ENCODE measurements at places on chromosomes 12 and 14.
A peak's percentile ranks its signal among the peaks of the same experiment; 100 is the strongest.

DNA sequence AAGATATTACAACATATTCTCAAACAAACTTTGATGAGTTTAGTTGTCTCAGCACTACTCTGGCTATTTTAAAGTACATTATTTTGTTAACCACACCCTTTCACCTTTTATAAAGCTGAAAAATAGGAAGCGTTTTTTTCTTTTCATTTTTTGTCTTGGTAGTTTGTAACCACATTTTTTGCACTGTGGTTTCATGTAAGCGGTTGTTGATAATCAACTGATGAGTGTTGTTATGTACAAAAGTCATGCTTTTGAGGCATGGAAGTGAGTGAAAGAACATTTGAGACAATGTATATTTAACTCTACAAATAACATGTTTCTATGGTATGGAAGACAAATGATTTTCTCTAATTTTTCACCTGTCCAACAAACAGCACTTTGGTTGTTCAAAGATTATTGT is 52.1 kb upstream of the ATP2B1 start:
- DNase-seq = no peak

DNA sequence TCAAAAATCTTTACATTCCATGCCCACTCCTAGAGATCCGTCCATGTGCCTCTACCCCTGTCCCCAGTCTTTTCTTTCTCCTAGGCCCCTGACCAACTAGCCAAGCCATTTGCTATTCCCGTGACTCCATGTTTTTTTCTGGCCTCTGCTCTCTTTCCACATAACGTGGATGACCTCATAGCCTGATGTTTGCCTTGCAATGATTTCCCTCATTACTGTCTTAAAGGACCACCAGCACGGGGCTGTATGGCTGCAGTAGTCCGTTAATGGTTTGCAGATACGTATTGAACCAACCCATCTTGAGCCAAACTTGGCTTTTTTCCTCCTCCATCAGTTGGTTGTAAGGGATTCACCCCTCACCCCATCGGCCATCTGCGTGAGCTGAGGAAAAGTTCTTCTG is 226.0 kb downstream of the PCNX1 start:
- no peak for DNase-seq

DNA sequence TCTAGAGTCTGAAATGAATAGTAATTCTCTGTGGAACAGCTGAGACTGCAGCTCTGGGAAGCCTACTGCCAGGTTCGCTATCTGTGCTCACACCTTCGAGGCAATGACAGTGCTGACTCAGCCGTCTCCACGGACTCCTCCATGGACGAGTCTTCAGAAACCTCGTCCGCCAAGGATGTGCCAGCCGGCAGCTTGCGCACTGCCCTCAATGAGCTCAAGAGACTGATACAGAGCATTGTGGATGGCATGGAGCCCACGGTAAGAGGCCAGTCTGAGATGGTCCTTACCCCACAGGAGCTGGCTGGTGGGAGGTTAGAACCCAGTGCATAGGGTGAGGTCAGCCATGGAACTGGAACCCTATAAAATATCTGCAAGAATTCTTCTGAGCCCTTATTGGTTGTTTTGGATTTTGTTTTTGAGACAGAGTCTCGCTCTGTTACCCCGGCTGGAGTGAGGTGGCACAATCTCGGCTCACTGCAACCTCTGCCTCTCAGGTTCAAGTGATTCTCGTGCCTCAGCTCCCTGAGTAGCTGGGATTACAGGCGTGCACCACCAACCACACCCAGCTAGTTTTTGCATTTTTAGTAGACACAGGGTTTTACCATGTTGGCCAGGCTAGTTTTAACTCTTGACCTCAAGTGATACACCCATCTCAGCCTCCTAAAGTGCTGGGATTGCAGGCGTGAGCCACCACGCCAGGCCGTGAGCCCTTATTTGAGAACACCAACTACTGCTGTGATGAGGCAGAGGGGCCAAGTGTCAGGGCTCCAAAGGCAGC is 43.9 kb downstream of the RAB35 start:
- DNase-seq = no peak

- DNase-seq = no peak
Measured at GRCh38 chr12:92411687-92412086, 266.0 kb upstream of the BTG1 start.

- no peak for DNase-seq
Measured at GRCh38 chr12:13725049-13725448, 256.4 kb downstream of the GRIN2B start.

DNA sequence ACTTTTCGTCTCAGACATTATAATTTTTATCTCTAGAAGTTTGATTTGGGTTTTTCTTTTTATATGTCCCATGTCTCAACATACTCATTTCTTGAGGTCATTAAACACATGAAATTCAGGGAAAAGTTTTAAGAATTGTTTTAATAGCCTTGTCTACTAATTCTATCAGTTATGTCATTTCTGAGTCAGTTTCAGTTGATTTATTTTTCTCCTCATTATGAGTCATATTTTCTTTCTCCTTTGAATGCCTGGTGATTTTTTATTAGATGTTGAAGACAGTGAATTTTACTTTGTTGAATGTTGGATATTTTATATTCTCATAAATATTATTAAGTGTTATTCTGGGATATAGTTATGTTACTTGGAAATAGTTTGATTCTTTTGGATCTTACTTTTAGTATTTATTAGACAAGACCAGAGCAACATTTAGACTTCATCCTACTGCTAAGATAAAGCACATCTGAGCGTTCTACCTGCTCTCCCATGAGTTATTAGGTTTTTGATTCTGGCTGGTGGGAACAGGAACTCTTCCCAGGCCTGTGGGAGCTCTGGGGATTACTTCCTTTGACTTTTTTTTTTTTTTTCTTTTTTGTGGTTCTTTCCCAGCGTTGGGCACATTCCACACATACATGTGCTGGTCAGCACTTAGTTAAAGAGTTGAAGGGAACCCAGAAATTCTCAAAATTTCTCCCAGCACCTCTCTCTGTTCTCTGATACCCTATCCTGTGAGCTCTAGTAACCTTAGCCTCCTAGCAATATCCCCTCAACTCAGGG is 1157.7 kb downstream of the BCL11B start:
- peak; percentile 54 for DNase-seq

- no peak for DNase-seq
Measured at GRCh38 chr12:48414021-48414420, 58.3 kb upstream of the ANP32D start.

GRCh38 chr12:4894019-4894418 is 15.7 kb upstream of the KCNA1 start:
- no peak for DNase-seq
